ENCODE measurements at places on chromosomes 7 and 10.

DNA sequence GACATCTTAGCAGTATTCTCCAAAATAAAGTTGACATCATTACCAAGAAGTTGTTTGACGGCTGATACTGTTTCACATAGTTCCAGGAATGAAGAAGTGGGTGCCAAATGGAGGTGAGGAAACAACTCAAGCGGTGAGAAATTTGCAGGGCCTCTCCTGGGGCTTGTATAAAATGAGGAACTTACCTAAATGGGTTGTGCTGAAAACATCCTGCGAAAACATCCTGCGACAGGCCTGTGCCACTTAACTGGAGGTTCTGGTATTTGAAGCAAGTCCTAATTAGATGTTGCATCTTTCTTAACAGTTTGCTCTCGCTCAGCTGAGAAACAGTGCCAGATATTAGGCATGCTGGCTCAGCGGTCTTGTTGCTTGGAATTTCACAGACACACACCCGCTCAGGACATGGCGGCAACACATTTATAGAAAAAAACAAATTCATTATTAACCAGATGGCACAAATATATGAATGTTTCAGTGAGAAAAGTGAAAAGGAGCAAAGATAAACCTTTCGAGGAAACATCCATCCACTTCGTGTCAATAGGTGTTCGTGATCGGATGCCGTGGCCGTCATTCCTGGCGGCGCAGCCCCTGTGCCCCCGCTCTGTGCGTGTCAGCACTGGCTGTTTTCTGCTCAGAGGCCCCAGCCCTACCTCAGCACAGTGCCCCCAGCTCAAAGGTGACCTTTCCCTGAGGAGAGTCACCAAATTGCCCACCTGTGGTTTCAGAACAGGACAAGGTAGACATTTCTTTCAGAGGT is 48.1 kb downstream of the CDC123 start:
- no peak overlapping the region for H3K4me3 ChIP-seq
- H3K27me3 ChIP-seq: no peaks in the 10 kb centered on the region
- H3K4me1 ChIP-seq: peaks cover 12% of the 10 kb centered on the region
- H3K36me3 ChIP-seq: peaks cover 48% of the 10 kb centered on the region
- no peak for DNase-seq

- H3K4me1 ChIP-seq: no peaks in the 10 kb centered on the region
- H3K27ac ChIP-seq: no peak overlapping the region
- H3K36me3 ChIP-seq: no peaks in the 10 kb centered on the region
- H3K27me3 ChIP-seq: no peaks in the 10 kb centered on the region
These were observed 813.0 kb downstream of the TYW1 start for GRCh38 chr7:67809586-67809985.

DNA sequence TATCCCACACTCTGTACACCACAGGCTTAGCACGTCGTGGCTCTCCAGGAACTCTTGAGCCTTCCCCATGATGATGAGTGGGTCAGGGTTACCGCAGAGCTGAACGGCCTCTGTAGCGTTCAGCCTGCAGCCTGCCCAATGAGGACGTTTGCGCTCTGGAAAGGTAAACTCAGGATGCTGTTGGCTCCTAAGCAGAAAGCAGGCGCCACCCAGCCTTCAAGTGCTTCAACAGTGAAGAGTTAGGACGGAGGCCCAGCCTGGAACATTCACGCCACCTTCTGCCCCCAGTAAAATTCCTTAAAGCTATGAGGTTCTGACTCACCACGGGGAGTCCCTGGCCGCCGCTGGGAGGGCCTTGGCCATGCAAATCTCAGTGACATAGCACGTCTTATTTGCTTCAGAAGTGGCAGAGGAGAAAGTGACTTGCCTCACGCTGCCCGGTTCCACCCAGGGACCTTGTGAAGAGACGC is 161.5 kb upstream of the SH2B2 start:
- no peak overlapping the region for H3K4me3 ChIP-seq
- H3K27me3 ChIP-seq: no peaks in the 10 kb centered on the region
- no peak overlapping the region for H3K27ac ChIP-seq
- peaks cover 12% of the 10 kb centered on the region for H3K4me1 ChIP-seq
- no peak for DNase-seq

GRCh38 chr7:130917669-130918128 is 183.7 kb upstream of the KLF14 start:
- peaks cover 74% of the 10 kb centered on the region for H3K4me1 ChIP-seq
- H3K27me3 ChIP-seq: no peaks in the 10 kb centered on the region
- peaks cover 64% of the 10 kb centered on the region for H3K36me3 ChIP-seq
- H3K4me3 ChIP-seq: peak overlapping the region; percentile 66
- H3K27ac ChIP-seq: peak overlapping the region; percentile 85

- H3K4me3 ChIP-seq: no peak overlapping the region
- H3K36me3 ChIP-seq: no peaks in the 10 kb centered on the region
- H3K4me1 ChIP-seq: no peaks in the 10 kb centered on the region
- H3K27me3 ChIP-seq: no peaks in the 10 kb centered on the region
These were observed 28.6 kb downstream of the MRPL32 start for GRCh38 chr7:42960762-42961161.

DNA sequence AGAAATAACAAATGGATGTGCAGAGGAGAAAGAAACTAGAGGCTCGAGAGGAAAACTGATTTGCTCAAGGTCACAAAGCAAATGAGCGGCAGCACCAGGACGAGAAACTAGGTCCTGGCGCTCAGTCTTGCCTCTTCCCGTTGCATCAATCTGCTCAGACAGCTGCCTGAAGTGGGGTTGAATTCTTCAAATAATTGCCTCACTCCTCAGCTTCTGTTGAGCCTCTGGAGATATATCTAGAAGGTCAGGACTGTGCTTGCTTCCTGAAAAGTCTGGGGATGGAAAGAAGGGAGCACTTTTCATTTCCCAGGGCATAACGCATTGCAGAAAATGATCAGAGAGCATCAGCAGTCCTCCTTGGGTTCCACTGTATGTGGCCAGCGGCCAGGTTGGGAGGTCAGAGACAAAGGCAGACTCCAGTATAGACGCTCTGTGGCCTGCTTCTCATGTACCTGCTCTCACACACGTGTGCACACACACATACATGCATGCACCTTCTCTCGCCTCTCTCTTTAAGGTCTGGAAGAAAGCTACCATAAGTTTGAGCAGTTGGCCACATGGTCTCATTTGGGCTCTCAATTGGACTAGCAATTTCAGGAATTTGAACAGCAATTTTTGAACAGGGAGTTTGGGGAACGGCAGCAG is 83.7 kb upstream of the DUSP5 start:
- no peaks in the 10 kb centered on the region for H3K36me3 ChIP-seq
- H3K4me1 ChIP-seq: peaks cover 47% of the 10 kb centered on the region
- DNase-seq: no peak
- peak overlapping the region; percentile 73 for H3K4me3 ChIP-seq

GRCh38 chr10:78007172-78007571 is 22.1 kb downstream of the POLR3A start:
- H3K27ac ChIP-seq: no peak overlapping the region
- H3K4me3 ChIP-seq: no peak overlapping the region
- no peaks in the 10 kb centered on the region for H3K4me1 ChIP-seq
- no peaks in the 10 kb centered on the region for H3K27me3 ChIP-seq

DNA sequence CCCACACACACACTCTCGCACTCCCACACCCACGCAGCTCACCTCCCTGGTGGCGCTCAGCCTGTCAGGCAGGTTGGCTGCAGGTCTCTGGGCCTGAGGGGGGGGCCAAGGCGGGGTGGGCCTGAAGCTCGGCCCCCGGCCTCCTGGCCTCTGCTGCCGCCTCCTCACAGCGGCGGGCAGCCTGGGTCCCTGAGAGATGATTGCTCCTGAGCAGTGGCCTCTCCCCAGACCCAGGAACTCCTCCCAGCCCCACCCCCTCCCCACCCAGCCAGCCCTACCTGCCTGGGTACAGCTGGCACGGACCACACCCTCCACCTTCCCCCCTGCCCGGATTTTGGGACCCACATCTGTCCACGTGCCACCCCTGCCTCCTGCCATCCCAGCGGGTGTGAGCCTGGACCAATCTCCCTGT is 4.6 kb upstream of the TMEM184A start:
- H3K36me3 ChIP-seq: no peaks in the 10 kb centered on the region
- no peak overlapping the region for H3K4me3 ChIP-seq
- DNase-seq: no peak
- H3K27ac ChIP-seq: no peak overlapping the region

DNA sequence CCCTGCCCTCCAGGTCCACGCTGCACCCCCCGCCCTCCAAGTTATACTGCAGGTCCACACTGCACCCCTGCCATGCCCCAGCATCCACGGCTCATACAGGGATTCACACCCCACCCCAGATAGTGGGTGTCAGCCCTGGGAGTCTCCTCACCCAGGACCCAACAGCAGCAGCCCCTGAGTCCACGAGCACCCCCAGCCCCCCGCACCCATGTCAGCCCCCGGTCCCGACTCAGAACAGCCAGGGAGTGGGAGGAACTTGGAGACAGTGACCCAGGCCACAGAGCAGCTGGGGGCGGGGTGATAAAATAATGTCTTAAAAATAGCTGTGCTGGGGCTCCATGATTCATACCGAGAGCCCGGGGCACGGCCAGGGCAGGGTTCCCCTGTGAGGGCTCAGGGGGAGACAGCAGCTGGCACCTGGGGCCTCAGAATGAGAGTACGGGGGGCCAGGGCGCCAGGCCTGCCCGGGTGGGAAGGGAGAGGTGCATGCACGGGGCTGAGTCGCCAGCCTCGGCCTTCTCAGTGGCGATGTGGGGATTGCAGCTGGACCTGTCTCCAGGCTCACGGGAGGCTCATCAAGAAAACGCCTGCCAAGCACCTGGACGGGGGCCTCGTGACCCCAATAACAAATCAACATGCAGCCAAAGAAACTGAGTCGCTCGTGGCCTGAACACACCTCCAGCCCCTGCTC is 29.8 kb downstream of the ADAP1 start:
- H3K27ac ChIP-seq: peak overlapping the region; percentile 89
- H3K27me3 ChIP-seq: no peaks in the 10 kb centered on the region
- H3K4me1 ChIP-seq: peaks cover 31% of the 10 kb centered on the region
- peaks cover 9% of the 10 kb centered on the region for H3K36me3 ChIP-seq
- DNase-seq: peak; percentile 83
- peak overlapping the region; percentile 72 for H3K4me3 ChIP-seq

- no peak overlapping the region for H3K27ac ChIP-seq
- no peaks in the 10 kb centered on the region for H3K4me1 ChIP-seq
- H3K36me3 ChIP-seq: no peaks in the 10 kb centered on the region
These were observed 180.0 kb upstream of the BMPER start for GRCh38 chr7:33725111-33726025.

DNA sequence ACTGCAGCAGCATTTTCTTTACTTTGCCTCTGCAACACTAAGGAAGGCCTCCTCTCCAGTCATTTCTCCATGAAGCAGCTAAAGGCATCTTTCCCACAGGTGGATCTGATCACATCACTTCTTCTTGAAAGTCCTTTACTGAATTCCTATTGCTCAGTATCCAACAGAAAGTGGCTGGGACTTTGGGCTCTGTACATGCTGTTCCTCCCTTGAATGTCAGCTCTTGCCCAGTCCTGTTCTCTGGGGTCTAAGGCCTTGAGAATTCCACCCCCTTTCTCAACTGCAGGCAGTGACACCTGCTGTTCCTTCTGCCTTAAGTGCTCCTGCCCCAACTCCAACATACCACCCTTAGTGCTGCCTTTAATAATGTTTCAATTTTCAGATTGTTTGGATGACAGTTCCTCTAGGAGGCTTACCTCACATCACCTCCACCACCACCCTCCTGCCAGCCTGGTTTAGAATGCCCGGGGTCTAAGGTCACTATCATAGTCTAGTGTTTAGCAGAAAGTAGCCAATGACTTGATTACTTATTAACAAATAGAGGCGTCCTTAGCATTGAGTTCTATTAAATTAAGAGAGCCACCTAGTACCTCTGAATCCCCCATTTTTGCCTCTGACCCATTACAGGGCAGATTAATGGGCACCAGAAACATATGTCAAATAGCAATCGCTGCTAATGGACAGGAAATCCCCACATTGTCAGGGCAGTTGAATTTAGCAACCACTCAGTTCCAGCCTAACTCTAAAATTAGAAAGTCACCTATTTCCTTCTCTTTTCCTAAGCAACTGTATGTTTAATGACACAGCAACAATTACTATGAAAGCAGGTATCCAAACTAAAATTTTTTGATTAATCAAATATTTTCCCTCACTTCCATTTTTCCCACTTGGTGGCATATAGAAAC is 11.4 kb downstream of the INHBA start:
- H3K4me3 ChIP-seq: no peak overlapping the region
- H3K27ac ChIP-seq: no peak overlapping the region
- no peaks in the 10 kb centered on the region for H3K4me1 ChIP-seq

DNA sequence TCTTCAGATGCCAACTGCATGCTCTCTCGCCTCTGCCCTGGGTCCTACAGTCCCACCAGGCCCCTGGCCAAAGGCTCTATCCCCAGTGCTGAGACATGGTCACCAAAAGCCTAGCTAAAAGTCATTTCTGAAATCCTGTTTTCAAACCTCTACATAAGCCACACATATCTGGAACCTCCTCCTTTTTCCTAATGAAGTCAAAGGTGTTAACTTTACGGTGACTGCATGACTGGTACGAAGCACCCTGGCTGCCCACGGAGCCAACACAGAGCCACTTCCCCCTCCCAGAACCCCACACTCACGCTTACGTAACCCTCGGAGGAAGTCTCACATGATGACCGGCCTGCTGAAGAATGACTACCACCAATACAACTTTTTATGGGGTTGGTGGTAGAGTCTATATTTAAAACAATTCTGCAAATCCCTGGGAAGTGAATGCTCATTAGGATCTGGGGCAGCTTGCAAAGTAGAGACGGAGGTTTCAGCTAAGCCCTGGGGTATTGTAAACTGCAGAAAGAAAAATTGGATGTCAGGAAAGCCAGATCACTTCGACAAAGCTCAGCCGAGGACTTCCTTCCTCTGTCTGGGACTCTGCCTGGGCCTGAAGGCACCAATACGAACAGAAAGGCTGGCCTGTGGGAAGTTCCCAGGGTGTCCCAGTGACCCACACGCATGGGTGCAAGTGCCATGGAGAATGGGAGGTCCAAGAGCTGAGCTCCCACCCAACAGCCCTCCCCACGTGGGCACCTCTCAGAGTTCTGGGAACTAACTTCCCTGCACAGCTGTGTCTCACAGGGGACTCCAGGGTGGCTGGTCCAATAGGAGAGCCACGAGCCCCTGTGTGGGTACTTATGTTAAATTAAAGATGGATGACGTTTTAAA is 50.7 kb downstream of the PDGFA start:
- H3K27me3 ChIP-seq: no peaks in the 10 kb centered on the region
- H3K27ac ChIP-seq: peak overlapping the region; percentile 9
- H3K4me3 ChIP-seq: no peak overlapping the region
- no peak for DNase-seq
- H3K36me3 ChIP-seq: no peaks in the 10 kb centered on the region
- peaks cover 2% of the 10 kb centered on the region for H3K4me1 ChIP-seq

DNA sequence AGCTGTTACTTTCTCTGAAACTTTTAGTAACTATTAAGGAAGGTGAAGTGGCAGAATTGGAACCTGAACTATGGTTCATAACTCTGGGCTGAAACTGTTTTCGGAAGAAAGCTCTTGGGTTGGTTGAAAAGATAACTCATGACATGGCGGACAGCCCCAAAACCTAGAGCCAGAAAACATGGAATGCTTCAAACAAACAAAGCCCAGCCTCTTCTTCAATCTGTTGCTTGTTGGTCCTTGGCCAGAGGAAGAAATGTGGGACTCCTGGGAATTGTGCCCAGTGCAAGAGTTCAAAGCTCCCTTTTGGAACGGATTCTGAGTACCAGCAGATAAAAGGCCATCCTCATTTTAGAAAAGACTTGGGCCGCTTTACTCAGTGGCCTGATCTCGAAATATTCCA is 52.9 kb upstream of the CACNB2 start:
- DNase-seq: no peak
- no peak overlapping the region for H3K27ac ChIP-seq
- H3K36me3 ChIP-seq: no peaks in the 10 kb centered on the region
- no peaks in the 10 kb centered on the region for H3K27me3 ChIP-seq
- H3K4me1 ChIP-seq: no peaks in the 10 kb centered on the region

Measured in T-helper 2 cell treated with Interferon-gamma antibody and Interleukin-4, amounts not matched to agents 5 μg/mL and 100 μg/mL, for 36 hours (primary cell).